ENCODE measurements at places on chromosomes 4 and X. TPM values are rescaled to one million over a fixed set of nuclear protein-coding genes. Genes with fewer than 3 reads are reported as not detected.

CT45A10 gene
- not detected for total RNA-seq

FGG gene
- not detected for total RNA-seq

- DNase-seq: no peak
Observed at GRCh38 chrX:31166832-31167231, 95.0 kb upstream of the FTHL17 start.

GRCh38 chr4:81052119-81053068 lies 21.9 kb downstream of the BMP3 start:
- DNase-seq: no peak

DNA sequence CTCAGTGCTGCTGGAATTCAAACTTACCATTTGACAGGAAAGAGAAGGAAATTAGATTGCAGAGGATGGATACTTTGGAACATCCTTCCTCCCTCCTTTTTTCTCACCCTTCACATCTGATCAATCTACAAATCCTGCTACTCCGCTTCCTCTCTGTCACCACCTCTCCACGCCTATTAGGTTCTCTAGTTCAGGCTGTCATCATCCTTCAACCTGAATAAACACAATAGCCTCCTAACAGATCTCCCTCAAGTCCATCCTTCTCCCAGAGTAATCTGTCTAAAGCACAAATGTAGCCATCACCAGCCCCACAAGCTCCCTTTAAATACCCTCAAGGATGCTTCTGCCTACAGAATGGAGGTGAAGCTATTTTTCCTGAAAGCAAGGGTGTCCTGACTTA lies 20.0 kb upstream of the SLAIN2 start:
- no peak for DNase-seq

GRCh38 chr4:124839786-124840390 lies 127.4 kb upstream of the ANKRD50 start:
- DNase-seq: no peak

DNA sequence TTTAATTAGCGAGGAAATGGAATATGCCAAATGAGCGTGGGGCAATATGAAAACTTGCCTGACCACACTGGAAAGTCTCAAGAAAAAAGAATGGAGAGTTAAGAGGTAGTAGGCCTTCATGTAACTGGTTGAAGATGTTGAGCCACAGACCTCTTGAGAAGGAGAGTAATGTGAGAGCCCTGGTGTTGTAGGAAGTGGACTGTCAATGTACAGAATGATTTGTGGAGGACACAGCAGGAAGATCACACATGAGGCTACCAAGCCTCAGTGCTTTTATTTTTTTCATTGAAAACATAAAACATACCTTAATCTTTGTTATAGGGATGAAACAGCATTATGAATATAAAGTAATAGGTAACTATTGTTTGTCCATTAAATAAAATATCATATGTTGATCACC lies 331.6 kb downstream of the UNC5C start:
- DNase-seq: no peak

DNA sequence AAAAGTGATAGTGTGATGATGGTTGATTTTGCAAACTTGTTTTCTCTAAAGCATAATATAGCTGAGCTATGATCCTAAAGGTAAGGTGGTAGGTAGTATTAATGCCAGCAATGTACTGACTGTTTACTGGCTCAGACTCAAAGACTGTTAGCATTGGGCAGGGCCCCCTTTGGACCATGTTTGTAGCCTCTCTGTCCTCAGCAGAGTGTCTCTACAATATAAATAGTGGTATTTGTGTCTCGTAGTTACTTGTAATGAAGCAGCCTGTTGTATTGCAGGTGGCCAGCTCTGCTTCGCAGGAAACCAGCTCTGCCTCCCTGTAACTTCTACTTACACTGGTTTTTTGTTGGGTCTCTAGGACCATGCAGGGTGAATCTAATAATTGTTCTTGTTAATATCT lies 70.5 kb downstream of the ARHGAP10 start:
- DNase-seq: no peak

WAS gene
- 161 TPM for total RNA-seq

ANK2 gene
- total RNA-seq: 2.4 TPM

JAKMIP1 gene
- total RNA-seq: 57.8 TPM

DIAPH2 gene
- total RNA-seq: 14.4 TPM

Measured in activated CD8-positive, alpha-beta memory T cell treated with anti-CD3 and anti-CD28 coated beads, Interleukin-2, amount 10 ng/mL, durations not matched to agents 7 days and 5 days (primary cell).